ENCODE measurements at places on chromosomes 6 and 20.

DNA sequence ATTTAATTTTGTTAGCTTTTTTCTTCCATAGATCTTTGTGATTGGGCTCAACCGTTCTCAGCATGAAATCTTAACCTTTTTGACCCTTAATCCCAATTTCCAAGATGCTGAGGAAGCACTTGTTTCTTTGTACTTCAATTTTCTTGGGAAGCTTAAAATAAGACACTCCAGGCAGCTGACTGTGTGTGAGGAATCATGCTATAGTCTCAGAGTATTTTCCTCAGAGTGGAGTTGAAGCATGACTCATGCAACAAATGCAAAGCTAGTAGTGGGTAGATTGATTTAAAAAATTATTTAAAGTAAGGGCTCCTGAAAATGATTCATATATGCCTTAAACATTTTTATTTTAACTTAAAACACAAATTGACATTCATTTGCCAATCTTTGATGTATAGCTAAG lies 168.7 kb downstream of the BTBD3 start:
- DNase-seq: peak; percentile 24

DNA sequence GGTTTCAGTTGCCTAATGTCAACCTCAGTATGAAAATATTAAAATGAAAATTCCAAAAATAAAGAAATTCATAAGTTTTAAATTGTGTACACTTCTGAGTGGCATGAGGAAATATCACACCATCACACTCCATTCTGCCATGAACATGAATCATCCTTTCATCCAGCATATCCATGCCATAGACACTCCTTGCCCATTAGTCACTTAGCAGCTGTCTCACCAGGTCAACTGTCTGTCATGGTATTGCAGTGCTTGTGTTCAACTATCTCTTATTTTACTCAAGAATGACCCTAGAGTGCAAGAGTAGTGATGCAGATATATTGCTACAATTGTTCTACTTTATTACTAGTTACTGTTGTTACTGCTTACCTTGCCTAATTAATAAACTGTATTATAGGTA lies 712.4 kb downstream of the EPHA7 start:
- peak; percentile 54 for DNase-seq

- no peak for DNase-seq
These were observed 7.8 kb downstream of the CUL9 start for GRCh38 chr6:43189776-43190304.

- no peak for DNase-seq
These were observed 222.7 kb downstream of the EYA2 start for GRCh38 chr20:47117371-47117770.

DNA sequence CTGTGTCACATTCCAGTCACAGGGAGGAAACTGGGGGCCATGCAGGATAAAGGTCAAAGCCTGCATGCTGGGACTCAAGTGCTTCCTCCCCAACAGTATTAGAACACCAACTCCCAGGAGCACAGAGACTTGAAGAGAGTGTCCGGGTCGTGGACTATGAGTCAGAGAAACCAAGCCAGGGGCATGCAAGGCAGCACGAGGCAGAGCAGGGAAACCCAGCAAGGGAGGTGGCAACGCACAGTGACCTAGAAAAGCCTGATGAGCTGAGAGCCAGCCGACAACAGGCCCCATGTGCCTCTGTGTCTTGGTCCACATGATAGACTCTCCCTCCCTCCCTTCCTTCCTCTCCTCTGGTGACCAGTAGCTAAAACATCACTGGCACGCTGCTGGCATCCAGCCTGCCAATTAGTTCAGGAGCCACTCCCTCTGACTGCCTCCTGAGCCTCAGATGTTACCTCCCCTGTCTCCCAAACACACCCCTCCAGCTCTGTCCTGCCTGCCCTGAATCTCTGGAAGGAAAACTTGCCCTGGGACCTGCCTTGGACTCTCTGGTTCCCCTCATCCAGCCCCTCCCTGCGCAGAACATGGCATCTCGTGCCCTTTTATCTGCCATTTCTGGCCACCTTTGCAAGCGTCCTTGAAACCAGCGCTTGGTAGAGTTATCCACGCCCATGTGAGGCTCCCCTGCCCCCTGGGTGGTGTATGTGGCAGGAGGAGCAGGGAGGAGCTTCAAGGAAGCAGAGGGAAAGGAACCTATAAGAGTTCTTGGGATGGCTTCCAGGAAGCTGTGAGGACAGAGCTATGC lies 16.2 kb upstream of the RNF39 start:
- DNase-seq: peak; percentile 58
